Activated gamma-delta T cell treated with anti-CD3 and anti-CD28 coated beads, Interleukin-2, amount 50 U/mL, for 16 hours (primary cell): ENCODE measurements at places on chromosomes 2 and 18.

- DNase-seq: no peak
Observed at GRCh38 chr2:16747257-16747656, 81.6 kb upstream of the CYRIA start.

- no peak for DNase-seq
Observed at GRCh38 chr18:44602380-44602779, 78.3 kb upstream of the SETBP1 start.

DNA sequence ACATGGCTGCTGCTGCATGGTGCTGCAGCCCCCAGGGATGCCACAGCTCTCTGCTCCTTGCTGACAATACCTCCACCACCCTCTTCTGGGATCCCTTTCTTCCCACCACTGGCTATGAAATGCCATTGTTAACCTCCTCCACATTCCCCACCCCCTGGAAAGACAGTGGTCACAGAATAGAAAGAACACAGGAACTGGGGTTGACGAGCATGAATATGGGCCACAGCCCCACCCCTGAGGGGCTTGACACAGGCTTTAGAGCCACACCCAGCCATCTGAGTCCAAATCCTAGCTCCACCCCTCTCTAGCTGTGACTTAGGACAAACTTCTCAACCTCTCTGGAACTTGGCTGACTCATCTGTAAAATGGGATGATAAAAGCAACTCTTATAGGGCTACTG lies 47.3 kb downstream of the TMEM163 start:
- no peak for DNase-seq

DNA sequence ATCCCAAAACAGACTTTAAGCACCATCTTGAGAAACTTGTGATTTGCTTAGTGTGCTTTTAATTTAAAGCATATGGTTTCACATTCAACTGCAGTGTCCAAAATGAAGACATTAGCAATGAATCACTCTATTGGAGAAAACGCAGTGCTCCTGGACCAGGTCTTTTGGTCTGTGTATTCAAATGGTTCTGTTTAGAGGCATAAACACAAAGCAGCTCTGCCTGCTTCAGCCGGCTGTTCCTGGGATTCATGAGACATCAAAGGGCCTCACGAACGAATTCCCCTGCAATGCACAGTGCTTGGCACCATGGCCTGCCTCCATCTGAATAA lies 117.1 kb upstream of the SP5 start:
- no peak for DNase-seq
